ENCODE measurements at places on chromosomes 1 and 21. TPM values are rescaled to one million over a fixed set of nuclear protein-coding genes. Genes with fewer than 3 reads are reported as not detected.

The FCRL1 gene
- total RNA-seq, result not detected

The SPRR1A gene
- not detected for total RNA-seq

The IL23R gene
- not detected for total RNA-seq

The S100A7A gene
- not detected for total RNA-seq

The LRRN2 gene
- 0.38 TPM for total RNA-seq

The CAMSAP2 gene
- 10.9 TPM for total RNA-seq

The CRP gene
- not detected for total RNA-seq

The S100A8 gene
- total RNA-seq, result not detected

The LCE1B gene
- total RNA-seq, result not detected

The ANGPTL1 gene
- not detected for total RNA-seq

The SLC2A5 gene
- 0.51 TPM for total RNA-seq

The IRF6 gene
- 3.1 TPM for total RNA-seq

The KCND3 gene
- not detected for total RNA-seq

The OR14A2 gene
- not detected for total RNA-seq

The ZNF683 gene
- not detected for total RNA-seq

The EPHA10 gene
- total RNA-seq, result not detected

The PMVK gene
- 13.6 TPM for total RNA-seq

The UTS2 gene
- total RNA-seq, result not detected

The MFN2 gene
- 46.0 TPM for total RNA-seq
